ENCODE measurements at places on chromosomes 7 and 10.

DNA sequence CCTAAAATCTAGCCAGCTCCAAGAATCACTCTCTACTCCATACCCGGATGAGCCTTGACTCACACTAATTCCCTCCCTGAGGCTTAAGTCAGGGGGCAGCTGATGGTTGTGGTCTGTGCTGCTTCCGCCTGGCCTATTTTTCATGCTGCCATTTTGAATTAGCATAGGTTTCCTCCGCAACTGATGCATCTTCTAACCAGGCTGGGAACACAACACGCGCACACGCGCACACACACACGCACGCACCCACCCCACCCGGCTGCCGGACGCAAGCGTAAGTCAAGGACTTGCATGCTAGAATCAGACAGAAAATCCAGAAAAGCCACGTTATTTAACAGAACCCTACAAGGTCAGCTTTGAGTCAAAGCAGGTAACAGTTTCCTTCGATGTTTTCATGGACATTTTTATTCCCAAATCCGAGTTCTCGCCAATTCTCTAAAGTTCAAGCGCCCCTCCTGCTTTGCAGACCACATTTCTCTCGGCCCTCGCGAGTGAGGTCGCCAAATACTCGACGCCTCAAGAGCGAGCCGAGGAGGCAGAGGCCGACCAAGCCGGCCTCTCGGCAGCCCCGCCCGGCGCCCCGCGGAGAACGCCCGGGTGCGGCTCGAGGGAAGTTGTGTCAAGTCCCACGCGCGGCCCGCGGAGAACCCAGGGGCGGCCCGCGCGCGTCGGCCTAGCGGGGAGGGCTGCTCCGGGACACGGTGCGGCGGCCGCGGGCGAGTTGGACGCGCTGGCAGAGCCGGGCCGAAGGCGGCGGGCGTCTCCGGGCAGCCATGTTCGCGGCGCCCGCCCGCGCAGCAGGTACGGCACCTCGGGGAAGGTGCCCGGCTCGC, 961 bp downstream of the SCRN1 start:
- DNase-seq, result peak; percentile 86

DNA sequence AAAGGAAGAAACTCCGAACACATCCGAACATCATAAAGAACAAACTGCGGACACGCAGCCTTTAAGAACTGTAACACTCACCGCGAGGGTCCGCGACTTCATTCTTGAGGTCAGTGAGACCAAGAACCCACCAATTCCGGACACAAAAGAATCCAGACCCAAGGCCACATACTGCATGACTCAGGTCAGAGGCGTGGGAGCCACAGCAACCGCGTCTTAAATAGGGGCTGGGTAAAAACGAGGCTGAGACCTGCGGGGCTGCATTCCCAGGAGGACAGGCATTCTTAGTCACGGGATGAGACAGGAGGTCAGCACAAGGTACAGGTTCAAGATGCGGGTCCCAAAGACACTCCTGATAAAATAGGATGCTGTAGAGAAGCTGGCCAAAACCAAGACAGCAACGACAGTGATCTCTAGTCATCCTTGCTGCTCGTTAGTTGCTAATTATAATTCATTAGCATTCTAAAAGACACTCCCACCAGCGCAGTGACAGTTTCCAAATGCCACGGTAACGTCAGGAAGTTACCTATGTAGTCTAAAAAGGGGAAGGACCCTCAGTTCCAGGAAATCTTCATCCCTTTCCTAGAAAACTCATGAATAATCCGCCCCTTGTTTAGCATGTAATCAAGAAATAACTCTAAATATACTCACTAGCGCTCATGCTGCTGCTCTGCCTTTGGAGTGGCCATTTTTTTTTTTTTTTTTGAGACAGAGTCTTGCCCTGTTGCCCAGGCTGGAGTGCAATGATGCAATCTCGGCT, 19.3 kb downstream of the AP5Z1 start:
- no peak for DNase-seq

DNA sequence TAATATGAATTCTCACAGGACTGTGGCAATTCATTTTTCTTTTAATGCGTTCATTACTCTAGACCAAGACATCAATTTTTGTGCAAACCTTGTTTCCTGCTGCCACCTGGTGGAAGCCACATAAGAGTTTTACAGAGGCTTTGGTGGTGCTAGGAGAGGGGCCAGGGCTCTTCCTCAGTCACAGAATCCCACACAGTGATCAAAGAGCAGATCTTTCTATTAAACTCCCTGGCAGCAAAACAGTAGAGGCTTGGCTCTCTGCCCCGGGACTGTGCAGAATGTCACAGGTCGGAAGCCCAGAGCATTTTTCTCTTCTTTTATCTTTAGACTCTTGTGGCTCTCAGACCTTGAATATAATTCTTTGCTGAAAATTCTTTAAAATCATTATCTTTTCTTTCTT, 506.4 kb upstream of the C7orf33 start:
- DNase-seq, result peak; percentile 30

- DNase-seq, result no peak
Observed at GRCh38 chr7:139117599-139118233, 8.2 kb upstream of the ZC3HAV1 start.

- DNase-seq, result no peak
Observed at GRCh38 chr10:92857904-92858514, 9.7 kb downstream of the EXOC6 start.

- DNase-seq, result no peak
Observed at GRCh38 chr7:148153616-148154284, 436.8 kb upstream of the C7orf33 start.

GRCh38 chr10:78285226-78285625, 251.6 kb downstream of the RPS24 start:
- no peak for DNase-seq
